ENCODE measurements at places on chromosomes 5 and 9.

GRCh38 chr9:79656169-79656568, 84.4 kb downstream of the TLE4 start:
- no peak for DNase-seq

DNA sequence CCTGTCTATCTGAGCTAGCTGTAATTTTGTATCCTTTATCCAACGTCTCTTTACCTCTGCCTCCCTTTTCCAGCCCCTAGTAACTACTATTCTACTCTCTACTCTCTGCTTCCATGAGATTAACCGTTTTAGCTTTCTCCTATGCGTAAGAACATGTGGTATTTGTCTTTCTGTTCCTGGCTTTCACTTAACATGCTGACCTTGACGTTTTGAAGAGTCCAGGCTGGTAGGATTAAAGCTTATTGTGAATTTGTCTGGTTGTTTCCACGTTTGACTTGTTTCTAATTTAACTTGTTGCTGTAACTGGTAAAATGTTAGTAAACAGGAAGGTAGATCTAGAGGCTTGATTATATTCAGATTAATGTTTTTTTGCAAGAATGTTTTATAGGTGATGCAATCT, 385.3 kb downstream of the PSAT1 start:
- no peak for DNase-seq

- DNase-seq, result no peak
Observed at GRCh38 chr5:25892211-25892610, 1146.2 kb downstream of the CDH9 start.

DNA sequence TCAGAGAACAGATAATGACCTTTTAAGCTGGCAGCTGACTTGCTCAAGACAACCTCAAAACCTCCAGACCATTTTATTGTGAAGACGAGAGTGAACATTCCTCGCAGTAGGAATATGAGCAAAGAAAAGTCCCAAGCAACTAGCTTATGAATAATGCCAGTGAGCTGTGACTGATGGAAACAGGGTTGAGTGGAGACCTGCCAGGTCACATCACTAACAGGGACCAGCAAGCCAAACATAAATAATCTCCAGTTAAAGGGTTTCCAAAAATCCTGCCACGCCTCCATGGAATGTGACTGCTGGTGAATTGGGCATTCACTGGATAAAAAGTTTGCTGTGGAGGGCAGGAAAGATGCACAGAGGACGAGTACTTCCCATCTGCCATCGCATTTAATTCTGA, 185.4 kb downstream of the CRB2 start:
- DNase-seq, result no peak

GRCh38 chr9:1939926-1940368, 75.2 kb upstream of the SMARCA2 start:
- DNase-seq, result no peak

- DNase-seq, result no peak
Observed at GRCh38 chr9:13675638-13676000, 396.1 kb upstream of the MPDZ start.

Data from omental fat pad (tissue), 4 donors.